Activated effector memory CD4-positive, alpha-beta T cell treated with Interleukin-2 at 50 U/mL for 16 hours (primary cell): ENCODE measurements at places on chromosomes 4 and X.

- DNase-seq: no peak
Measured at GRCh38 chrX:132071254-132071653, 48.2 kb downstream of the STK26 start.

DNA sequence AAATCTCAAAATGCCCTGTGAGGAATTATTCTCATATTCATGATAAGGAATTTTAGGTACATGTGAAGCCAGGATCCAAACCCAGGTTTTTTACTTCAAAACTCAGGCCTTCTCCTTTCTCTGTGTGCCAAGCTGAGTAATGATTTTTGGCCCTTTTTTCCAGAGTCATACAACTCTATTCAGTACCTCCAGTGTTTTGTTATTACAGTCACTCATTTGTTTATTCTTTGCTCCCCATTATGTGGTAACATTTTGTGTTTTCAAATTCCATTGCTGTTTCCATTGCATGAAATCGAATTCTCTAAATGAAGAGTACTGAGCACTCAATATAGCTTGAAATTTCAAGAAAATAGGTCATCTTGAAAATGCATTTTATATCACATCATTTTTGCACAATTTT, 315.4 kb downstream of the NR3C2 start:
- no peak for DNase-seq

DNA sequence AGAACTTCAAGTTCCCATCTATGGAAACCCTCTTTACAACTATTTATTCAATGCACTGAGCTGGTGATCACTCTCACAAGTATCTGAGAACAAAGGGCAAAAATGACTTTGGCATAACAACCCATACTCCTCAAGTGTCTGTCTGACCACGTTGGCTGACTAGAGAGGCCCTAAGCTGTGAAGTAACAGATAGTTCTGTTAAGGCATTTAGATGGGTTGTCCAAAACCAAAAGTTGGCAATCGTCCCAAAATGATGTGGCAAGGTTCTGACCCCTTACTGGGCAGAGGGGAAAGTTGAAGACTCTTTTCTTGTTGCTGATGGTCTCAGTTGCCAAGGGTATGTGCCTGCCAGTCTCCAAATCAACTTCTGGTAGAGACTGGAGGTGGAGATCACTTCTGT, 524.8 kb downstream of the PPARGC1A start:
- no peak for DNase-seq

DNA sequence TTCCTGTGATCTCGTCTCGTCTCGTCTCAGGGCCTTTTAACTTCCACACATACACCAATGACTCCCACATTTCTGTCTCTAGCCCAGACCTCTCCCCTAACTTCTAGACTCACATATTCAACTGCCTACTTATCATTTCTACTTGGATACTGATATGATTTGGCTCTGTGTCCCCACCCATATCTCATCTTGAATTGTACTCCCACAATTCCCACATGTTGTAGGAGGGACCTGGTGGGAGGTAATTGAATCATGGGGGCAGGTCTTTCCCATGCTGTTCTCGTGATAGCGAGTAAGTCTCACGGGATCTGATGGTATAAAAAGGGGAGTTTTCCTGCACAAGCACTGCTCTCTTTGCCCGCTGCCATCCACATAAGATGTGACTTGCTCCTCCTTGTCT, 8.9 kb downstream of the PHKA2 start:
- no peak for DNase-seq

- DNase-seq: no peak
Measured at GRCh38 chr4:98663226-98664006, 5.0 kb upstream of the TSPAN5 start.

DNA sequence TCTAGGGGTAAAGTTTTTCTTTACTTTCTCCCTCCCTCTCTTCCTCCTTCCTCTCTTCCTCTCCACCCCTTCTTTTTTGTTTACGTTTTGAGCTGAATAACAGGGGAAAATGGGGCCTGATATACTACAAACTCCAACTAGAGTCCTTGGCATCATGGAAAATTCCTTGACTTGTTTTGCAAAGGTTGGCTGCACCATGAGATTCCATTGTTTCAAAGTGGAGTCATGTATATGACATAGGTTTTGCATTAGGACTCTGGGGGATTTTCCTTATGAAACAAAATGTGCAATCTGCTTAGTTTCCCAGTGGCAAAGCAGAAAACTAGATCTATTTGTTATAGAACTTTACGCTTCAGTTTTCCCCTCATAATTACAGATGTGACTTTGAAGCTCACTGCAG, 233.5 kb upstream of the PGRMC2 start:
- no peak for DNase-seq

- no peak for DNase-seq
Measured at GRCh38 chr4:181701894-181702293, 541.3 kb upstream of the TENM3 start.

DNA sequence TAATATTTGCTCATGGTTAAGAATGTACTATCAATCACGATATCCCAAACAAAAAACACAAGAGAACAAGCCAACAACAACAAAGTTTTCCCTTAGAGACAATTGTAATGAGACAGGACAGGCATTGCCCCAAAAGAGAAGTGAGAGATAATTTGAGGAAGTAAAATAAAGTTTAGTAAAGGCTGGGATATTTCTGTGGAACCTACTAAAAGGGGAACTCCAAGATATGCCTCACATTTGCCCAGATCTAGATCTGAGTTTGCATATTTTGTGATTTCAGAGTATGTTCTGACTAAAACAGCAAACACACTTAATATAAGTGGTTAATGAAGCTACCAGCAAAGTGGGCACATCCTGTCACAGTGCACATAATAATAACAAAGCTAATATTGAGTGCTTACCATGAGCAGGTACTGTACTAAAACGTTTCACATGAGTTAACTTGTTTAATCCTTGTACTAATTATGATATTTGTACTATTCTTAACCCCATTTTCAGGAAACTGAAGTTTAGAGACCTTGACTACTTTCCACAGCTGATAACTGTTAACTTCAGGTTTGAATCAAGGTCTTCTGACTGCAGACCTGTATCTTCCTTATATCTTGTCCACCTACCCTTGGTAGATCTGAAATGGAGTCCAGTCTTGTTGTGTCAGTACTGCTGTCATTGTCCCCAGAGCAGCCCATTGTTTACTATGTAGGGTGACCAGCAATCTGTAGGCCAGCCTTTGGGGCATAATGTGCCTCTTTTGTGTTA, 26.0 kb upstream of the BMP2K start:
- DNase-seq: no peak

DNA sequence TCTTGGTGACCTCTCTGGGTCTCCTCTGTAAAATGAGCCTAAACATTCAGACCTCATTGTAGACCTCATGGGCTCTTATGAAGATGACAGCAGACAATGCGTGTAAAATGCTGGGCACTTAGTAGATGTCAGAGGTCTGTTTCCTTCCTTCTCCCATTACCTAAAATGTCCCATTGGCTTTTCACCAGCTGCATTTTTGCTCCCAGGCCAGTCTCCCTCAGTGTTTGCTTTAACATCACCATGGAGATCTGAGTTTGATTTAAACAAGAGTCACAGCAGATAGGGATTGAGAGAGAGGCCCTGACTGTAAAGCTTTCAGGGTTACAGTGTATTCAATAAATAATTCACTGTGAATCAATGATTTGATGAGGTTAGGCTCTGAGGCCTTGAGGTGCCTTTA, 24.3 kb downstream of the PSAPL1 start:
- no peak for DNase-seq

DNA sequence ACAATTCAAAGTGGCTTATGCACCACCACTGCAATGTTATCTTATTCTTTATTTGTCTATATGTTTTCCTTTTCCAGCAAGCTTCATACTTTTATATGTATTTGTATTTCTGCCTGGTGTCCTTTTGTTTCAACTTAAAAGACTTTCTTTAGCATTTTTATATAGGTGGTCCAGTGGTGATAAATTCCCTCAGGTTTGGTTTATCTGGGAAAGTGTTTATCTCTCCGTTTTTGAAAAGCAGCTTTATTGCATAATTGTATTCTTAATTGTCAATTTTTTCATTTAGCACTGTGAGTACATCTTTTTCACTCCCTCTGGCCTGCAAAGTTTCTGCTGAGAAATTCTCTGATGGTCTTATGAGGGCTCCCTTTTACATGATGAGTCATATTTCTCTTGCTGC, 479.0 kb upstream of the GRID2 start:
- DNase-seq: no peak

DNA sequence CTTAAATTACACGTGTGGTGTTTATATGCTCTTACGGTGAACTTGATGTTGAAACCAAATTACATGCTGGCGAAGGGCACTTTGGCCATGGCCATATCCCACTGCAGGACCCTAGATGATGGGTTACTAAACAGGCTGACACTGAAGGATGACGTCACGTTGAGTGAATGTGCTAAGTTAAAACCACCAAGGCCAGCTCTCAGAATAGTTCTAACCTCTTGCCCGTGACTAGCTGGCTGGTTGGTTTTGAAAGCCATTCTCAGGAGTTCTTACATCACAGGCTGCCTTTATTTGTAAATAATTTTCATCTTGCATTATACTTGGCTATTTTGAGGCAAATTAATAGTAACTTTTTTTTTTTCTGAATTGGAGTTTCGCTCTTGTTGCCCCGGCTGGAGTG, 41.3 kb upstream of the PHEX start:
- no peak for DNase-seq

GRCh38 chr4:174549721-174550120, 27.4 kb upstream of the HPGD start:
- DNase-seq: no peak

GRCh38 chr4:3514806-3515501, 17.3 kb downstream of the LRPAP1 start:
- no peak for DNase-seq

DNA sequence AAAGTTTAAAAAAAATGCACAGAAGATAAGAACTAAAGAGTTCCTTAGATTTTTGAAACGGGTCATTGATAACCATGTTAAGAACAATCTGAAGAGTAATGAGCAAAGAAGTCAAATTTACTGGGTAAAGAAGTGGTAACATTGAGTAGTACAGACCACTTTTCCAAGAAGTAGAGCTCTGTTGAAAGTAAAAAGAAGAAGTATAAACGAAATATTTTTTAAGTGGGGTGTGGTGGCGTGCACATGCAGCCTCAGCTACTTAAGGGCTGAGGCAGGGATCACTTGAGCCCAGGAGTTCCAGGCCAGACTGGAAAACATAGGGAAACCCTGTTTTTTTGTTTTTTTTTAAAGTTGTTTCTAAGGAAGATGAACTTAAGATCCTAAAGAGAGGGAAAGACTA, 68.5 kb downstream of the UBA6 start:
- no peak for DNase-seq

- DNase-seq: no peak
Measured at GRCh38 chr4:183589461-183590099, 69.4 kb downstream of the RWDD4 start.

- DNase-seq: no peak
Measured at GRCh38 chrX:117990438-117990837, 126.2 kb downstream of the KLHL13 start.

DNA sequence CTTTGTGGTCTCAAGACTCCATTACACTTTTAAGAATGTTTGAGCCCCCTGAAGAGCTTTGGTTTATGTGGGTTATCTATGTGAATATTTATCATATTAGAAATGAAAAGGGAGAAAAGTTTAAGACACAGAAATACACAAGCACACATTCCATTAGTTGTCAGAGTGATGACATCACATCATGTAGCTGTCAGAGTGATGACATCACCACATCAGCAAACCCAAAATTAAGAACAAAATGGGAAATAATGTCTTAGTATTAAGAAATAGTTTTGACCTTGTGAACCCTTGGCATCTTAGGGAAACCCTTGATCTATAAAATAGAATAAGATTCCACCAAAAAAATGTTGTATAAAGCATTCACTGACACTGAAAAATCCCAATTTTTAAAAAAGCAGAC, 195.9 kb downstream of the TSPAN5 start:
- DNase-seq: no peak

DNA sequence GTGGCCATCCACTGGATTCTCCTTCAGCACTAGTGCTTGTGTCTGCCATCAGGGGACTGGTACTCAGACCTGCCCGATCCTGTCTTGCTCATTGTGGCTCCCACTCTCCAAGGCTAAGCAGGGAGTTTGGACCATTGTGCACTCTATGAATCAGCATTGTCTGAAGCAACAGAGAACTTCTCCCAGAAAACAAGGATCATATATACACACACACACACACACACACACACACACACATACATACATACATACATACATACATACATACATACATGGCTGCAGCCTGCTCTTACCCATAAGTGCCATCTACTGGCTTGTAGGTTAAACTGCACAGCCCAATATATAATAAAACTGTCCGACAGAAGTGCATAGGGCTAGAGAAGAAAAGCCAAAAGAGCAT, 345.3 kb upstream of the LCORL start:
- no peak for DNase-seq

- no peak for DNase-seq
Measured at GRCh38 chr4:8202108-8203051, 3.3 kb downstream of the SH3TC1 start.

GRCh38 chr4:182800216-182800515, 117.0 kb downstream of the DCTD start:
- DNase-seq: no peak

- DNase-seq: no peak
Measured at GRCh38 chrX:122422547-122422946, 761.5 kb upstream of the GRIA3 start.

DNA sequence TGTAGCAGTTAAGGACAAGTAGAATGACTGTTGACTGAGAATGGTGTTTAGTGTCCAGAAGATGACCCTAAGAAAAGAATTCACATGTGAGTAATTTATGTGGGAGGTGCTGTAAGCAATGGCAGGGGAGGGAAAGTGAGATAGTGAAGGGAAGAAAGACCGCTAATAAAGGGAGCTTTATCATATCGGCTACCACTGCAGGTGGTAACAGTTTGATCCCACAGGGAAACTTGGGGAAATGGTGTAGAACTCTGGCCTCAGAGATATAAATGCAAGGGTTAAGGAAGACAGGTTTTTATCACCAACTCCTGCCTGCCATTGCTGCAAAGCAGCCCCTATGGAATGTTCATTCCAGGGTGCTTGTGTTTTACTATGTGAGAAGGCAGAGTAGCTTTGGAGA, 489.6 kb downstream of the STPG2 start:
- no peak for DNase-seq

GRCh38 chr4:8702516-8703400, 110.2 kb downstream of the CPZ start:
- no peak for DNase-seq

GRCh38 chr4:53810643-53811042, 219.4 kb upstream of the LNX1 start:
- DNase-seq: no peak

DNA sequence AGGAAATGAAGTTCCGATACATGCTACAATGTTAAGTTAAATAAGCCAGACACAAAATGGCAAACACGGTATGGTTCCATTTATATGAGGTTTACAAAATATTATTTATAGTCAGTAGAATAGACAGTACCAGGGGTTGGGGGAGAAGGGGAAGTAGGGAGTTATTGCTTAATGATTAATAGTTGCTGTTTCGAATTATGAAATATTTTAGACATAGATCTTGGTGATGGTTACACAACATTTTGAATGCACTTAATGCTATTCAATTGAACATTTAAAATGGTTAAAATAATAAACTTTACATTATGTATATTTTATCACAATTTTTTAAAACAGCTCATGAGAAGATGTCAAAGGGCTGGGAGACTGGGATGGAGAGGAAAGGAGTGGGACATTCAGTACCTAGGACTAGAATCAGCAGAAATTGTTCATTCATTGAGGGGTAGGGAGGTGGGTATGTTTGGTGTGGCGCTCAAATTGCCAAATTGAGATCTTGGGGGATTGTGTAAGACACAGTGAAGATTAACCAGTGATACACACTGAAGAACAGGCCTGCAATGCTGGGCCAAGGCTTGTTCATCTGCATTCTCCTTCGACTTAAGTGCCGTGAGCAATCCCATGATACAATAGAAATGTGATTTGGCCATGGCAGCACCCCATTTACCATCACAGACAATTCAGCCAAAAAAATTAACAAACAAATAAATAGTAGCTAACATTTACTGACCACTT, 165.6 kb upstream of the GALNT7 start:
- no peak for DNase-seq
